ENCODE measurements at places on chromosomes 7 and 10.

- DNase-seq: no peak
These were observed 67.4 kb downstream of the FOXP2 start for GRCh38 chr7:114481999-114482398.

- DNase-seq: no peak
These were observed 29.9 kb downstream of the NKX2-3 start for GRCh38 chr10:99562631-99563030.

GRCh38 chr7:112081778-112082177 lies 124.4 kb downstream of the DOCK4 start:
- peak; percentile 97 for DNase-seq

GRCh38 chr10:78033637-78034470 lies at the start of gene RPS24:
Gene RPS24, plus strand, starts transcription at chr10:78033863. Its CDS starts 39 bp downstream, at chr10:78033902.
- DNase-seq: peak; percentile 95

- no peak for DNase-seq
These were observed 28.4 kb upstream of the ZNF273 start for GRCh38 chr7:64874562-64875250.

DNA sequence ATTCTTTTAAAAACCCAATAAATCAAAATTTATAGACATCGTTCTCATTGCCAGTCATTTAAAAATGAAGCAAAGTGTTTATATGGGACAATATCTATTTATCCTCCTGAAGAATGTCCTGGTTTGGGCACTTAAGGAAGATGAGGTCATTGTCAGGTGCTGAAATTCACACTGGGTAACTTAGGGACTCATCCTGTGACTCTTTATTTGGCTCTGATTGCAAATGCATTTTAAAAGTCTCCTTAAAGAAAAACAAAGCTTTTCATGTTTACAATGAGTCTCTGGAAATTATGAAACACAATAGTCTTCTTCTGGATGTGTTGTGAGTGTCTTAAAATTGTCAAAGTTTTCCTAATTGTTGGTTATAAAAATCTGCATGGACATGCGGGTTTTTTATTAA lies 69.5 kb upstream of the GPR158 start:
- DNase-seq: no peak

- no peak for DNase-seq
These were observed 12.9 kb upstream of the ZFAND2A start for GRCh38 chr7:1172666-1173523.
